ENCODE measurements at places on chromosomes 5 and 9.

DNA sequence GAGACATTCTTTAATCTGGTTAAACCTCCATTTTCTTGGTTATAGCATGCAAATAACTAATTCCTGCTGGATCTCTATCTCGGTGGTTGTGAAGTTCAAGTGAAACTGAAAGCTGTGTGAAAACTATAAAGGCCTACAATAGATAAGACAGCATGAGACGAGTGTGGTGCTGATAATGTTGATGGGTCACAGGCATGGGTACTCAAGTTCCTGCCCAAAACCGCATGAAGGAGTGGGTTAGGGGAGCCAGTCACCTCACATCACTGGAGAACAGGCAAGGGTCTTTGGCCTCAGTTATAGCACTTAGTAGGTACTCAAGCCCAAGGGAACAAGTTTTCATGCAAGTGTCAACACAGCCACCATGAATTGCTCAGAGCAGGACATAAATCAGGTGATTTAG, 16.7 kb downstream of the HMHB1 start:
- DNase-seq = no peak

- DNase-seq = no peak
Observed at GRCh38 chr5:54741711-54742110, 224.2 kb downstream of the SNX18 start.

- no peak for DNase-seq
Observed at GRCh38 chr9:26483991-26484390, 408.6 kb downstream of the CAAP1 start.

- no peak for DNase-seq
Observed at GRCh38 chr9:77798140-77798539, 150.0 kb upstream of the GNA14 start.

DNA sequence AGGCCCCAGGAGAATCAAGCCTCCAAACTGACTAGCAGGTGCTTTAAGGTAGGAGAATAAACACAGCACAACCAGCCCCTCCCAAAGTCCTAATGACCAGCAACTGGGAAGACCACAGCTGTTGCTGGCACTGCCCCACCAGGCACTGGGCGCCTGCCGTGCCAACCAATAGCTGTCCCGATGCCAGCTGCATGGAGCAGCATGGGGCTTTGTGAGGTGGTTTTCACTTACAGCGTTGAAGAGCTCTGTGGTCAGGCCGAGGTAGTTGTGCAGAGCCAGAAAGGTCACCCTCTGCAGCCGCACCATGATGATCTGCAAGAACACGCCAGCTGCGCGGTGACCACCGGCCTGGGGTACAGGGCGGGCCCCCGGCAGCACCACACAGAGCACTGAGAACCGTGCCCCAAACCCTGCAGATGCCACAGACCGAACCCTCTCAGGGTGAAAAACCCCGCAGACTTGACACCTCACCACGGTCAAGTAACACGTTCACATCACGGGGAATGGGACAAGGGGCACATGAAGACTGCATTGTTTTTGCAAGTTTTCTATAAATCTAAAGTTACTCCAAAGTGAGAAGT, 28.7 kb downstream of the PNPLA7 start:
- no peak for DNase-seq
